ENCODE measurements at places on chromosomes 2 and 18.

- no peak for DNase-seq
Observed at GRCh38 chr2:60094450-60094929, 459.0 kb downstream of the BCL11A start.

GRCh38 chr2:62586981-62587380 lies 81.0 kb upstream of the TMEM17 start:
- no peak for DNase-seq

GRCh38 chr2:190802129-190802528 lies 78.5 kb upstream of the GLS start:
- no peak for DNase-seq

GRCh38 chr2:74063486-74063885 lies 78.8 kb downstream of the TET3 start:
- no peak for DNase-seq

DNA sequence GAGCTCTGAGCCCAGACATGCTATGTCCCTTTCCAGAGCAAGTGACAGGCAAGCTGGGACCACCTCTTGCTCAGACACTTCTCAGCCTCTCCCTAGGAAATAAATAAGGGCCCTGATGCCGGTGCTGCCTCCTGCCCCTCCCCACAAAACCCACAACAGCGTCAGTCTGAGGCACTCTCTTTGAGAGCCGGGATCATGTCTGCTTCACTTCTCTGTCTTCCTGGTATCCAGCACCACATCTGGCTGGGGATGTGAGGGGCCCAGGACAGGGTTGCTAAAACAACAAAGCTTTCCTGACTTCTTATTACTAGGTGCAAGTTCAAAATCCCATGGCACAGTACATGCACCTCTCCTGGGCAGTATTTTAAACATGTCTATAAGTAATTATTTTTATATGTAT lies 103.9 kb upstream of the GLI2 start:
- no peak for DNase-seq

DNA sequence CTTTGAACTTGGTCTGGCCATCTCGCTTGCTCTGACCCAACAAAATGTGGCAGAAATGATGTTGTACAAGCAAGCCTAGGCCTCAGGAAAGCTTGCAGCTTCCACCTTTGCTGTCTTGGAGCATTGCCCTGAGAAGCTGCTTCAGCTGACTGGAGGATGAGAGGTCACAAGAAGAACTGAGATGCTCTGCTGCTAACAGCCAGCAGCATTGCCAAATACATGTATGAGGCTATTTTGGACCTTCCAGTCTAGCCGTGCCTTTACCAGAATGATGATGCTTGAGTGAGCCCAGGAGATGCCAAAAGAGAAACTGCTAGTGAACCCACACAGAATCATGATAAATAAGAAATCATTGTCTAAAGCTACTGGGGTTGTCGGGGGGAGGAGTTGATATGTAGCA lies 13.2 kb upstream of the ITGAV start:
- no peak for DNase-seq

DNA sequence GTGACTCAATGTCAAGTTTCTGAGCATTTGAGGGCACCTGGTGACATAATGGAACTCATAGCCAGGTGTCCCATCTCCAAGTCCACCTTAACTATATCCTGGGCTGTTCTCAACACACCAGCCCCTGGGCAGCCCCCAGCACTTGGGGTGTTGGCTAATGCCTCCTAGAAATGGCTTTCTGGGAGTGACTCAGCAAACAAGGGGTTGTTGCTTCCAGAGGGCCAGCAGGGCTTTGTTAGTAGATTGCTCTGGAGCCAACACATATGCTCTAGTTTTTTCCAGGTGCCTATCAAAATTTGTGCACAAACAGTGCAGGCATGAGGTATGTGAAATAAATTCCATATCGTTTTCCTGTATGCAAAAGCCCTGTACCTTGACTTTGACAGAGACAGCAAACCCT lies 448.4 kb downstream of the SLC4A3 start:
- DNase-seq: no peak

GRCh38 chr18:56580026-56580425 lies 58.4 kb downstream of the TXNL1 start:
- DNase-seq: no peak

GRCh38 chr18:71842666-71843065 lies 701.5 kb downstream of the CBLN2 start:
- no peak for DNase-seq

DNA sequence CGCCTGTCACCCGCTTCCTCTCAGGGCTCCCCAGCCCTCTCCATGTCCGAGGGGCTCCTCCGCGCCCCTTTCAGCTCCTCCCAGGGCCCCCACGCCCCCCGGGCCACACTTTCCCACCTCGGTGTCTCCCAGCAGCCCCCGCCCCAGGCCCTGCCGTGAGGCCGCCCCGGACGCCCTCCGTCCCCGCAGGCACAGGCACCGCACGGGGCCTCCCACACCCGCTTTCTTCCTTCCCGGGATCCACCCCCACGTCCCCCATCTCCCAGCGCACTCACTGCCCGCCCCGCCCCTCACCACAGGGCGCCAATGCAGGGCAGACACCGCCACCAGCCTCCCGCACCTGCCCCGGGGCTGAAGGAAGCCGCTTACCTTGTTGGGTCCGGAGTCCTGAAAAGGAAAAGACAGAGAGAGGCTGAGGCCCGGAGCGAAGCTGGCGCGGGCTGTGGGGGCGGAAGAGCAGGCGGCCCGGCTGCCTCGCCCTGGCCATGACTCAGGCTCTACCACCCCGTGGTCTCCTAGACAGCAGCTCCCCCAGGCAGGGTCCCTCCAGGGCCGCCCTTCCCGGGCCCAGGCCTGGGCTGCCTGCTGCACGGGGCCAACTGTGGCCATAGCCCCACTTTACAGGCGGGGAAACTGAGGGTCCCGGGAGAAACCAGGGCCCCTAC lies 37.7 kb downstream of the KIF1A start:
- DNase-seq: no peak

DNA sequence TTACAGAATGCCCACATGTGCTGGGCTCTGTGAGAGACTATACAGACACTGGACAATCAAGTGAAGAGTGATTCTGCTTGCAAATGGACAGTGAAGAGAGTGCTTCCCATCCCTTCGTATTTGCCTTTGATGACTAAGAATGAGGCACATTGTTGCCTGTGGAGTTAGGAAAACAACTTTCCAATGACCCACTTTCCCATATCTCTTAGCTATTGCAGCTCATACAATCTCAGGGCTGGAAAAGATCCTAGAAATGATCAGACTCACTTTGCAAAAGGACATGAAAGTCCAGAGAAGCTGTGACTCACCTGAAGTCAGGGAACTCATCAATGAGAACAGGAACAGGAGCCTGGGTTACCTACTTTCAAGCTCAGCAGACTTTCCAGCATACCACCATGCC lies 440.5 kb upstream of the TCF4 start:
- DNase-seq: no peak

DNA sequence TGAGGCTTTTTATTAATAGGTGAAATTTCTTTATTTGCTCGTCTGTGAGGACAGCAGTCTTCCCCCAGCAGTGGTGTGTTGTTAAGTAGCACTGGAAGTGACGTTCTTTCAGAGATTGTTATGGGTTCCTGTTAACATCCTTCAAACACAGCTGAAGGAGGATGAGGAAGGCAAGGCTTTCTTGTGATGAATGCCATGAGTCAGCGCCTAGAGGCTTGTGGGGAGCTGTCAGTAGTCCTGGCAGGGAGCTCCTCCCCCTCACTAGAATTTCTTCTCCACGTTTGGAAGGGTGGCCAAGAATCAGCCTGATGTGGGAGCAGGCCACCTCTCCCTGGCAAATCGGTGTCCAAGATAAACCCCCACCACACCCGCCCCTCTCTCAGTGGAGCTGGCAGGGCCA lies 113.2 kb downstream of the ARHGEF4 start:
- DNase-seq: no peak

DNA sequence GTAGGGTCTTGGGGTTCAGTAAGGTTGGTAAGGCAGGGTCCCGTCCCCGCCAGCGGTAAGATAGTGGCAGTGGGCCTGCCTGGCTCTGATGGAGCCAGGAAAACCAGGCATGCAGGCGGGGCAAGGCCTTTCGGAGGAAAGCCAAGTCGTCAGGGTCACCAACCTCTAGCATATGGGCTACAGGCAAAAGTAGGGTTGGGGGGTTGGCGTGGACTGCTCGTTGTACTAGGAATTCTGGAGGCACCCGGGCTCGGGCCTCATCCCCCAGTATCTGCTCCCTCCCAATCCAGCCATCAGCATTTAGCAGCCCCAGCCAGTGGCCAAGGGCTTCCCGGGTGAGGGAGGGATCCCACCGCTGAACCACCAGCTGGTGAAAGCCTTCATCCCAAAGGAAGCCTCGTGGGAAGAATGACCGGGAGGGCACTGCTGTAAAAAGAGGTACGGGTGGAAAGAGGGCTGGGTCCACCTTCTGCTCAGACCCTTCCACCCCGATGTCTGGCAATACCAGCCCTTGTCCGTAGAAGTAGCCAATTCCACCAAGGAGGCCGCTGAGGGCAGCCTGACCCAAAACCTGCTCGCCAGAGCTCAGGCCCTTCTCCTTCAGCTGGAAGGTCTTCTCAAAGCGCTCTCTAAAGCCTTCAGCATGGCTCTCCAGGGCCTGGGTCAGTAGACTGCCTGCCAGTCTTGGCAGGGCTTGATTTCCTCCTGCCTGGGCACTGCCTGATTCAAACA lies 3.0 kb downstream of the MOGS start:
- DNase-seq: no peak

- no peak for DNase-seq
Observed at GRCh38 chr2:131011486-131011885, 81.8 kb downstream of the FAM168B start.

- no peak for DNase-seq
Observed at GRCh38 chr2:123961576-123961975, 63.5 kb upstream of the CNTNAP5 start.
